ENCODE measurements at places on chromosomes 16 and 17.

DNA sequence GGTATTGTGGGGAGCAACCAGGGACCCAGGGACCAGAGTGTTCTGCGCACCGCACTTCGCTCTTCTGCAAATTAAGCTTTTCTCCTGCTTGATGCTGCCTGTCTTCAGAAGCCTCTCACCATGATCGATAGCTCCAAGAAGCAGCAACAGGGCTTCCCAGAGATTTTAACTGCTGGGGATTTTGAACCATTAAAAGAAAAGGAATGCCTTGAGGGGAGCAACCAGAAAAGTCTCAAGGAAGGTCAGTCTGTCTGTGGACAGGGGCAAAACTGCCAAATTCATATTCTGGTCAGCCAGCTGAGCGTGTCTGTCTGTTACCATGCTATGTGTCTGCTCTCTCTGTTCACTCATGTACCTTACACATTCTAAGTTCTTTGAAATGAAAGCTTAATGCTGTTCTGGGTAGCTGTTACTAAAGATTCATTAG lies 115.7 kb downstream of the MRTFB start:
- DNase-seq = no peak

DNA sequence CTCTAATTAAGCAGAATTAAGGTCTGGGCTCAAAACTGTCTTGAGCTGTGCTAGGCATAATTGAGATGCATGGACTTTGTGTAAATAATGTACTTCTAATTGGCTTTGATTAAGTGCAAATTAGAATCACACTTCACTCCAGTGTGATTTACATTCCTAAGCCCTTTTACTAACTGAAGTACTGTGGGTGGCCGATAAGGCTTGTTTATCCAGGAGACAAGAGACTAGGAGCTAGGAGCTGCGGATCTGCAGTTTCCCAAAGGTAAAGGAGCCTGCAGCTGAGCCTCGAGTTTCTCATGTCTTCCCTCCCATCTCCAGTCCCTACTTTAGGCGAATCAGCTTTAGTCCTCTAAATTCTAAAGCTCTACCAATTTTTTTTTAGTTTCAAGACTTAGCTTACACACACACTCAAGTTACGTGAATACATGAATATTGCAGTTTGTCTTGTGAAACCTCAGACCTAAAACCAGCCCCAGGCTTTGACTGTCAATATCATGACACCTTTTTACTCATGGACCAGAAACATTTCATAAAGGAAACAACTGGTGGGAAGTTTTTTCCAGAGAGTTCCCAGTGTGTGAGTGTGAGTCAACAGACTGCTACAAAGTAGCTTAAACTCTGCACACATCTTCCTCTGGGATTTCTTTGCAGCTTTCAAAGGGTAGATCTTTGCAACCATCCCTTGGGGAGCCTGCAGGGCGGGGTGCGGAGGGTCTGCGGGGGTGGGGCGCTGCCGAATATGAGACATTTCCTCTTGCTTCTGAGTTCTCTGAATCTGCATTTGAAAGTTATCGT lies 113.9 kb upstream of the TBX2 start:
- peak; percentile 62 for DNase-seq

GRCh38 chr17:8418471-8418870 lies 17.2 kb upstream of the NDEL1 start:
- DNase-seq = no peak

GRCh38 chr16:9099131-9099625 lies 7.7 kb downstream of the HAPSTR1 start:
- DNase-seq = peak; percentile 60

- no peak for DNase-seq
Observed at GRCh38 chr17:68600067-68600930, 868 bp downstream of the FAM20A start.

GRCh38 chr17:62755141-62755851 lies 52.8 kb downstream of the MARCHF10 start:
- DNase-seq = no peak

DNA sequence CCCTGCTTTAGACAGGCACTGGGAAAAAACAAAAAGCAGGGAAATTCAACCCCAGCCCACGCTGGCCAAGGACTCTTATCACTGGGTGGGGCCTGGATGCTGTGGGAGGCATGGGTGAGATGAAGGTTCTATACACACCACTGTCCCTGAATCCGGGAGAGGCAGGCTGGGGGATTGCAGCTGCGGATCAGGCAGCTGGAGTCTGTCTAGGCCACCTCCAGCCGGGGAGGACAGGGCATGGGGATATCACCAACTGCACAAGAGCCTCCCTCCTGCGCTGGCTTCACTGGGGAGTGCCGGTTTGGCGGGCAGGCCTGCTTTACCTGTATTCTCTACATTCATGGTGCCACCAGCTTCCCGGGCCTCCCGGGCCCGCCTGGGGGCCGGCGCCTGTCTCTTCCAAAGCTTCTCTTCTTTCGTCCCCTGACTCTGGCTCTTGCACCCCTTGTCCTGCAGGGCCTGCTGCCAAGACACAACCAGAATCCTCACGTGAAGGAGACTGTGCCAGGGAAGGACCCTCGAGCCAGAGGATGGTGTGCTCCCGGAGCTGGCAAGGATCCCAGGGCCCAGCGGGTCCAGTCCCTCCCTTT lies 13.9 kb downstream of the KIFC3 start:
- DNase-seq = no peak

DNA sequence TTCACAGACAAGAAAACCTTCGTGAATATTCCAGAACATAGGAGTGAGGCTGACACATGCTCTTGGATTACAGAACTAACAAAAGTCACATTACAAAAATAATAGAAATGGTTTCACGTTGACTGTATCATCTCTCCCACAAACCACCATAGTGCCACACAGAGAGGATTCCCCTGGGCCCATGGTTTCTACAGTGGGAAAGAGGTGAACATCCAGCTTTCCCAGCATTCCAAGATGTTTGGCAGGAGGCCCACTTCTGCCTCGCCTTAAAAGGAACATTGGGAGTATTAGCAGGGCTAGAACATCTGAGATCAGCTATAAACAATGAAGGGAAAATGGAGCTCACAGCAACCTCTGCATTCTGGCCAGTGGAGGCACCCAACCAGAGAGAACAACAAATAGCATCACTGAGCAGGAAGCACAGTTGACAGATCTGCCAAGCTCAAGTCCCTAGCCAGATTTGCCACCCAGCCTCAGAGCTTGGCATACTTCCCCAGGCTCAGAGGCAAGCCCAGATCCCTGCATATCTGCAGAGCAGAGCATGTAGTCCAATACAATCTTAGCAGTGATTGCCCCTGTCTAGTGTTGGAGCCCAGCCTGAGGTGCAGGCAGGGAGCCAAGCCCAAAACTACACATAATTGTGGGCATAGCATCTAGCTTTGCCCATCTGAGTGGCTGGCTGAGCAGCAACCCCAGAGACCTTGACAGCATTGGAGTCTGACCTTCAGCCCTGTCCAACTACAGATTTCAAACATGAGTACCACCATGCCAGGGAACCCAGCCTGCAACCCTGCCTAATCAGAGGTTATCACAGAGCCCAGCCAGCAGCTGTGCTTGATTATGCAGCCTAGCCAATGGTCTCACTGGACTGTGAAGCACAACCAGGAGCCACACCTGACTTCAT lies 260.4 kb downstream of the CEP112 start:
- DNase-seq = no peak

DNA sequence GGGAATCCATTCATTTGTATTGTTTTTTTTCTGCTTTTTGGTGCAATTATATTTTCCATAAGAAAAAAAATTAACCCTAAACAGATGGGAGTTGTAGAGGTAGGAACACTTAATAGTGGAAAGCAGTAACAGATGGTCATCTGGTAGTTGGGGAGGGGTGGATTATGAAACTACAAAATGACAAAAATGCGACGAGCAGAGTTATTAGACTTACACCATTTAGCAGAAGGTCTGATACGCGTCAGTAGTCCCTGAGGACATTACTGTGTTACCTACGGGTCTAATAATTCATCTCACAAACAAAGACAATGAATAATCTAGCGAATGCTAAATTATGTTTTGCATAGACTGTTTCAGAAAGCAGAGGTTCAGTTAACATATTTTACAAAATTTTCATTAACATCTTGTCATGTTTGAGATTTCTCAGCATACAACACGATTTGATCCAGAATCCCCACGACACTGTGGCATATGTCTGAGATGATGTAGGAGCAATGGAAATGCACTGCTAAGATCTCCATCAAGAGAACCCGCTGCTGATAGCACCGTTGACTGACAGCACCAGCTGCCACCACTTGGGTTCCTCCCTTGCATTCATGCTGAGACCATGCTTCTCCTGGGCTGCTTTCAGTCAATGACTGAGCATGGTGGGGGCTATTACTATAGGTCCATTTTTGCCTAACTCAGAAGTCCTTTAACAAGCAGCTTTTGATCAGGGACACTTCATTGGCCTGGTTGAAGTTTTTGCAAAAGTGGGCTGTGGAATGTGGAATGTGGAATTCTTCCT lies 182.2 kb upstream of the CPHXL start:
- DNase-seq = no peak

DNA sequence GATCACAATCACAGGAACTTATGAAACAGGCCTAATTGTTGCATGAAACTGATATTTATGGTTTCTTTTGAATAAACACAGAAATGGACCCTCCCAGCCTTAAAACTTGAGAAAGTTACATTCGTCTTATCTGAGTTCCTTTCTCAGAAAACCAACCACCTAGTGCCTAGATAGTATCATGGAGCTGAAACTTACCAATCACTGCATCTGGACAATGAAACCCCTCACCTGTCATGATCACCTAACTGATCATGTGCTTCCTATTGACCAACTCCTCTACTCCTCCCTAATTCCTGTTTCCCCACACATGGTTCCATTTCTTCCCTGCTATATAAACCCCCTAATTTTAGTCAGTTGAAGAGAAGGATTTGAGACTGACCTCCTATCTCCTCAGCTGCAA lies 216.1 kb downstream of the SLC39A11 start:
- no peak for DNase-seq

GRCh38 chr17:37405955-37406634 lies 541 bp downstream of the ACACA start:
- no peak for DNase-seq

All from HCEC 1CT (cell line).